Suppressor macrophage treated with lipopolysaccharide for 1 hour (primary cell): ENCODE measurements at places on chromosomes 7 and 10.

DNA sequence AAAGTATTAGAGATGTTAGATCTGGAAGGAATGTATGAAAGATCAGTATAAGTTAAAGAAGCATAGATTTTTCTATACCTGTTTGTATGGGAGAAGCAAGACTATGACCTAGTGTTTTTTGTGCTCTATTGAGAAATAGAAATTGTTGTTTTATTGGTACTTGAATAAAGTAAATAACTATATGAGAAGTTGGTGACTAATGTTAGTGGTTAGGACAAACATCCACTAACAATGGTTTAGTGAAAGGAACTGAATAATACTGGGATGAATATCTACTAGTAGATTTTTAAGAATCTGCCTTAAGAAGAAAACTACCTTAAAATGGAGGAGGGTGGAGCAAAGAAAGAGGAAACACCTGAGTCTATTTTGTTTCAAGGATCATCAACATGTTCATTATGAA lies 521.1 kb upstream of the POT1 start:
- DNase-seq: no peak

GRCh38 chr7:85191383-85191782 lies 4.5 kb upstream of the SEMA3D start:
- DNase-seq: no peak

DNA sequence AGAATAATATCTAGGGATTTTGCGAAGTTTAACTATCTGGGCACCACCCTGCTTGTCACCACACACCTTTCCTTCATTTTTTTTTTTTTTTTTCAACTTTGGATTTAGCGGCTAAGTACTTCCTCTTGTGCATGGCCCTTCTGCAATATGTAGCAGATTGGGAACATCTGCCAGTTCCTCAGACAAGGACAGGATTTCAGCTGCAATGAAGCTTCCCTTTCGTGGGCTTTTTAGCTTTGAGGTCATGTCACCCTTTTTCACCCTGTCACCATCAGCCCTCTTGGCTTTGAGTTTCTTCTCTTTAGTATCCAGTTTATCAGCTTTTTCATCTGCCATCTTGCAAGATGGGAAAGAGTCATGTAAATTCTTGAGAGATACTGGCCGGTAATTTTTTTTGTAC lies 81.6 kb upstream of the ETV1 start:
- no peak for DNase-seq

- DNase-seq: peak; percentile 31
These were observed 11.0 kb downstream of the RASGEF1A start for GRCh38 chr10:43255634-43256431.

DNA sequence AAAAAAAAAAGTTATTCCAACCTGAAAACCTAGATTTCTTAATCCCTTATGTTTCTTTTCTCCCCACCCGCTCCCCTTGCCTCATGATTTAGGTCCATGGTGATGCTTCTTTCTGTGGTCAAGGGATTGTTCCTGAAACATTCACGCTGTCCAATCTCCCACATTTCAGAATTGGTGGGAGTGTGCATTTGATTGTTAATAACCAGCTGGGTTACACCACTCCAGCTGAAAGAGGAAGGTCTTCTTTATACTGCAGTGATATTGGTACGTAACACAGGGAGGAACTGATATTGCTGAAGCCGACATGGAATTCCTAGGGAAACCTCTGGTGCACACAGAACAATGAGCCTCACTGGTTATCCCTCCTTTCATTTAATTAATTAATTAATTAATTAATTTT lies 22.7 kb downstream of the DHTKD1 start:
- DNase-seq: peak; percentile 29

- DNase-seq: no peak
These were observed 171.2 kb downstream of the LSM5 start for GRCh38 chr7:32319012-32319382.

- DNase-seq: no peak
These were observed 38.2 kb upstream of the BET1 start for GRCh38 chr7:94042381-94042780.

GRCh38 chr7:44286182-44286617 lies 39.2 kb downstream of the CAMK2B start:
- DNase-seq: no peak

DNA sequence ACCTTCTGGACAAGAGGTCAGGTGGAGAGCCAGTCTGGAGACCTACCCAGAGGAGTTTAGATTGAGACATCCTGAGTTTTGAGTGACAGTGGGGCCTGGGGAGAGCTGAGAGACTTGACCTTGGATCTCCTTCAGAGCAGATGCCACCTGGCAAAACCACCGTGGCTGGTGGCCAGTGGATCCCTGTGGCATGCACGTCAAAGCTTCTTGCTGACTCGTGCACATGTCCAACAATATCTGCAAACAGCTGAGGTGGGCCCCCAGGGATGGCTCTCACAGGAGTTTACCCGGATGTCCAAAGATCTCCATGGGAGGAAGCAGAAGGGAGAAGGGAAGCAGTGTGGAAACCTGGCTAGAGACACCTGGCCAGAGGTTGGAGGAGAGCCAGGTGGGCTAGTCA lies 230.5 kb downstream of the FANK1 start:
- DNase-seq: no peak

- no peak for DNase-seq
These were observed 13.9 kb downstream of the STX1A start for GRCh38 chr7:73705551-73705920.

GRCh38 chr7:158751751-158752150 lies 47.1 kb upstream of the NCAPG2 start:
- DNase-seq: no peak

DNA sequence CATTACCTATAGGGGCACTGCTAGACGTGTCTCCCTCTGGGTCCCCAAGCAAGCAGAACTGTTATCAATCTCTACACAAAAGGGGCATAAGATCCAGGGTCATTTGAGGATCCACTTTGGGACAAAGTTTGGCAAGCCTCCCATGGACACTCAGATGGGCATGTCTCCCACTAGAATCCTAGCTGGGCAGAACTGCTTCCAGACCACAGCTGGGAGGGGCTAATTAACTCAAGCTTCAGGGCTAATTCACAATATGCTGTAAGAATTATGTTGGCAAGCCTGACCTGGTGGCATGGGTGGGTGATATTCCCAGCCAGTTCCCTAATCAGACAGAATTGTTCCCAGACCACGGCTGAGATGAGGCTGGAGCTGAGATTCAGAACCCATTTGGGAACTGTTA lies 738.4 kb upstream of the FZD8 start:
- DNase-seq: peak; percentile 2

DNA sequence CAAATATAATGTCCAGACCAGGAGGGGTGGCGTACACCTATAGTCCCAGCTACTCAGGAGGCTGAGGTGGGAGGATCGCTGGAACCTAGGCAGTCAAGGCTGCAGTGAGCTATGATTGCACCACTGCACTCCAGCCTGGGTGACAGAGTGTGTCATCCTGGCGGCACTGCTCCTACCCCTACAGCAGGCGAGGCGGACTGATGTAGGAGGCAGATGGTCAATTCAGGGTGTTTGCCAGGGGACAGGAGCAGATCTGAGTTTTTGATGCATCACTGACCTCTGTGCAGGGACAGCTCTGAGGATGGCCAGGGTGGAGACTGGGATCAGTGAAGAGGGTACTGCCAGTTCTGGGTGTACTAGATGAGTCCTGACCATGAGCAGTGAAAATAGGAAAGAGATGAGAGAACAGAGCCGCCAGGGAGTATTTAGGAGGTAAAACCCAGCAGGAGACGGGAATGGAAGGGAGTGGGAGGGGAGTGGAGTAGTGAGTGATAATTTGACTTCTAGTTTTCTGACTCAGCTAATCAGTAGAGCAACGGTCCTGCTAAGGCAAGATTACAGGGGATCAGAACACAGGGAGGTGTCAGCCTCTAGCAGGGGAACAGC lies 75.3 kb downstream of the HIP1 start:
- DNase-seq: no peak

DNA sequence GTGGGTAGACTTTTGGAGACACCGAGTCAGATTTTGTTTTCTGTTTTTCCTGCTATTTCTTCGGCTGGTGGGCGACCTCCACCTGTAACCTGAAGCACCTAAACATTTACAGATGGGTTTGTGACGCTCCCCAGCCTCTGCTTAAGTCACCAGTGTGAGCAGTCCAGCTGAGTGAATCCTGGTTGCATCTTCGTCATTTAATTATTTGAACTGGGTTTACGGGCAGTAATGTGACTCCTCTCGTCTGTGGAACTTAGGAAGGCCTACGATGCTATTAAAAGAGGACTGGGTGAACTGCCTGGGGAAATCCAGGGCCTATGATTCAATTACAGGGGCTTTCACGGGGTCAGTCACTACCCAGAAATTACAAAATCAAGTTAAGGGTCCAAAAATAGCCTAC lies 52.5 kb downstream of the WNT2 start:
- no peak for DNase-seq

DNA sequence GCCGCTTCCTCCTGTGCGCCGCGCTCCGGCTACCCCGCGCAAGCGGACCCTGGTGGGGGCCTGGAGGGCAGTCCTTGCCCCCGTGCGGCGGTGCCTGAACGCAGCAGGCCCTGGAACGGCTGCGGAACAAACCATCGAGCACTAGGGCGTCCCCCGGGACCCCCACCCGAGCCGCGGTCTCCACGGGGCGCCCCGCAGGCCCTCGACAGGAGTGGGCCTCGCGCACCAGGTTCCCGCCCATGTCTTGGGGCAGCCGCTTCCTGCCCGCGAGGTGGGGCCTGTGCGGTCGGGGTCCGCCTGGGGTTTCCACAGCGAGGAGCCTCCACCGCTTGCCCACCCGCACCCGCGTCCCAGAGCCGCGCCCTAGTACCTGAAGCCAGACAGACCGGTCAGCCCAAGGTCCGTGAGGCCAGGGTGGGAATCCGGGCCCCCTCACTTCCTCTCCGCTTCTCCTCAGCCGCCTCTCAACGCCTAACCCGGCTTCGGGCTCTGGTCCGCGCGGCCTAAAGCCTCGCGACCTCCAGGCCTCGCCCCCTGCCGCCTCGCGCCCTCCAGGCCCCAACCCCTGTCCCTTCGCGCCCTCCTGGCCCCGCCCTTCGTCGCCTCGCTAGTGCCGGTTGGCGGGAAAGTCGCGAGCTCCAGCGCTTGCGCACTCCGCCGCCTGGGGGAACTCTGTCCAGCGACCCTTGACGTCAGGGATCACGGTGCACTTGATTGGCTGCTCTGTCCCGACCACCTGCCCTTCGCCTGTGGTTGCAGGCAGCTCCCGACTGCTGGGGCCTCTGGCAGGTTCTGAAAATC lies 7.0 kb upstream of the GBX1 start:
- DNase-seq: no peak

DNA sequence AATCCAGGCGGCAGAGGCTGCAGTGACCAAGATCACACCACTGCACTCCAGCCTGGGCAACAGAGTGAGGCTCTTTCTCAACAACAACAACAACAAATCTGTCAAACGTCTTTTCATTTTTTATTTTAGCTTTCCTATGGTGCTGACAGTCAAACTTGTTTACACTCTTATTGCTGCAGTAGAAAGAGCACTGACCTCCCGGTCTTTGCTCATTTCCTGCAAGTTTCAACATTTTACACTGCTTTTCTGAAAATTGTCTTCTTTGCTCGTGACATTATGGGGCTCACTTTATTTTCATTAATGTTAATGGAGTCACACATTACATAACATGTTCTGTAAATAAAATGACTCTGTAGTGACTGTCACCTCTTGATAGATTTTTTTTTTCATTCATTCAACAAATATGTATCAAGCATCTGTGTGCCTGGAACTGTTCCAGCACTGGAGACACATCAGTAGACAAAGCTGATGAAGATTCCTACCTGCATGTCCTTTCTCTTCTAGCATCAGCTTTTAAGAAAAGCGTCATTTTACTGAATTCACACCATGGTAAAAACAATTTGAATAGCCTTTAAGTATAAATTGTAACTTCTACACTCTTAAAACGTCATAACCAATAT lies 277.3 kb downstream of the CELF2 start:
- no peak for DNase-seq

DNA sequence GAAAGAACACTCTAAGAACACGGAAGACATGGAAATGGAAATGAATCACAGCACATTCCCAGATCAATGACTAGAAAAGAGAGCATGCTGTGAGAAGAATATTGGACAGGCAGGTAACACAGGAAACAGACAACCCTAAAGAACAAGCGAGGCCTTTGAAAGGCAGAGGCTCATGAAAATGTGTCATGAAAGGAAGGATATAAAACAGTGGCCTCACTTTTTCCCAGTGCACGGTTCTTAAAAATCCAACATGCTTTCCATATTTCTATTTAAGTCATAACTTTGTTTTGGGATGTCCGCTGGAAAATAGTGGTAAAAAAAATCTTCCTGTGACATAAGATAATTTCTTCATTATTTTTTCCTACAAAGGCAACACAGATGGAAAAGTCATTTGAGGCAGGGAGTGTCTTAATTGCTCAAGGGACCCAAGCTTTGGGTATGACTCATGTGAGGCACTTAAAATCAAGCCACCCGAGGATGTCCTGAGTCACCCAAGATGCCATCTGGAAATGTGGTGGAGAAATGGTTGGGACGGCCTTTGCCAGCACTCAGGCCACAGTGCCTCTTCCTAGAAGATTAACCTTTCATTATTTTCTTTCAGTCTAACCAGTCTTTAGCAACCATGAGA lies 17.0 kb downstream of the ITIH5 start:
- peak; percentile 17 for DNase-seq

DNA sequence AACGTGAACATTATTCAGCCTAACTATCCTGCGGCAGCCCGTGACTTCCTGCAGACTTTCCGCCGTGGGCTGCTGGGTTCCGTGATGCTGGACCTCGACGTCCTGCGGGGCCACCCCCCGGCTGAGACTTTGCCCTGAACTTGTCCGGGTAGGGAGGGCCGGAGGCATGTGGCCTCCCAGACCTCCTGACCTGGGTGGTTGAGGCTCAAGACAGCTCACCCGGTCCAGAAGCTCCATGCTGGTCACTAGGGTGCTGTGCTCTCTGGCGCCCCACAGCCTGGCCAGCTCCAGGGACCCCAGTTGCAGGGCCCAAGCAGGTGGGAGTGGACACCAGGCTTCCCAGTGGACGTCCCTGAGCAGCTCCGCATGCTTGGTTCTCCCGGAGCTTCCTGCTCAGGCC lies 4.4 kb downstream of the SPRN start:
- no peak for DNase-seq

DNA sequence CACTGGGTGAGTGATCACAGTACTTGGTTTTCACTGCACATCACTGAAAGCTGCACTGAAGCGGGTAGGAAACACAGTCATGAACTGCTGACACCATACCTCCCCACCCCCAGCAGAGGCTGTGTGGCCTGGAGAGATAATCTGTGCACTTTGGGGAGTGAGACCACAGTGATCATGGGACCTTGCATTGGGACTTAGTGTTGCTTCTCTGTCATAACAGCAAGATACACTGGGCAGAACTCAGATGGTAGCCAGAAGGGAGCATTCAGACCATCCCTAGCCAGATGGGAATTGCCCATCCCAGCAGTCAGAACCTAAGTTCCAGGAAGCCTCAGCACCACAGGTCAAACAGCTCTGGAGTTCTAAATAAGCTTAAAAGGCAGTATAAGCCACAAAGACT lies 346.4 kb upstream of the TMEM229A start:
- no peak for DNase-seq

- no peak for DNase-seq
These were observed 338.9 kb downstream of the GALNT17 start for GRCh38 chr7:71470830-71471229.
